ENCODE measurements at places on chromosomes 2 and 18.

- no peak for DNase-seq
Measured at GRCh38 chr2:233837694-233838229, 16.6 kb downstream of the HJURP start.

DNA sequence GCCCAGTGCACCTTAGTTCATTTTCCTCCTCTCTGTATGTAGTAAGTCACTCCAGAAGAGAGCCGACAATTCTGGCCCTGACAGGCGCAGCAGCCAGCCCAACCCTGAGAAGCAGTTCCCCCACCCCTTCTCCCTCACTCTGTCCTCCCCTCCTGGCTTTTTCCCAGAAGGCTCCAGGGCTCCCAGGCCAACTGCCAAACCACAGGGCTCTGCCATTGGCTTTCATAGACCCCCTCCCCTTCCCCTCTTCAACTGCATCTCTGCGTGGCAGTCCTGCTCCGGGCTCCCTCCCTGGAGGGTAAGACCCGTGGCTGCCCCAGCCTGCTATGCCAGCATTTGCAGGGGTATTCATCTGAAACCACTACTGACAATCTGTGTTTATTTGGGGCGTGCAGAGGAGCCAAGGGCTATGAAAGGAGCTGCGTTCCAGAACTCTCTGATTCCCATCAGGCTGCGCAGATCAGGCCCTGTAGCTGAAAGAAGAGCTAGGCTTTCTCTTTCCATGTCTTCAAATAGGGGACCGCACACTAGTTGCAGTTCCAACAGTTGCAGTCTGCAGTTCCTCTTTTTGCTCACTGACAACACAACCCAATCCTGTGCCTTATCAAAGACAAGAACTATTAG, 388.6 kb upstream of the TNP1 start:
- peak; percentile 72 for DNase-seq

GRCh38 chr2:159571540-159572260, 44.6 kb downstream of the BAZ2B start:
- DNase-seq: no peak

- DNase-seq: no peak
Measured at GRCh38 chr2:67446491-67446911, 49.4 kb downstream of the ETAA1 start.

DNA sequence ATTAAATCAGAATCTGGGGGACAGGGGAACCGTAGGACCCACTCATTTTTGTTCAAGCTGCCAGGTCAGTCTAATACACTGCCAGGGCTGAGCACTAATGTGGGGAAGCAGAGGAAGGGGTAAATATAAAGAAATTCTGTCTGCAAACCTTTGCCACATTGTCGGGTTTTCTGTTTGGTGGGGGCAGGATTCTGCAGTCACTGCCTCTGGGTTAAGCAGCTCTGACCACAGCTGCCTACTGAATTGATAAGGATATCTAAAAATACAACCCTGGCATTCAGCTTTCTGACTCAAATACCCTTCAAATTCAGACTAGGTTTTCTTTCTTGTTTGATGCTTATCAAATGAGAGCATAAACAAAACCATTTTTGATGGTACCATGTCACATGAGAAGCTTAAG, 6.0 kb downstream of the DNER start:
- DNase-seq: no peak

DNA sequence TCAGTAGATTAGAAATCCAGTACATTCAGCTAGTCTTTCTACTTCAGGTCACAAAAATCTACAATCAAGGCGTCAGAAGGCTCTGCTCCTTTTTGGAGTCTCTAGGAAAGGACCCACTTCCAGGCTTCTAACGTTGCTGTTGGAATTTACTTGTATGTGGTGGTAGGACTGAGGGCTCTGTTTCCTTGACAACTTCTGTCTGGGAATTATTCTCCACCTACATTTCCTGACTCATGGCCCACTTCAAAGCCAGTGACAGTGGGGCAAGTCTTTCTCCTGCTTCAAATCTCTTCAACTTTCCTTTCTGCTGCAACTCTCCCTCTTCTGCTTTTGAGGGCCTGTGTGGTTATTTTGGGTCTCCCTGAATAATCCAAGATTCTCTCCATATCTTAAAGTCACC, 10.4 kb upstream of the TMX3 start:
- DNase-seq: no peak

GRCh38 chr2:154992826-154993225, 294.3 kb downstream of the KCNJ3 start:
- no peak for DNase-seq

DNA sequence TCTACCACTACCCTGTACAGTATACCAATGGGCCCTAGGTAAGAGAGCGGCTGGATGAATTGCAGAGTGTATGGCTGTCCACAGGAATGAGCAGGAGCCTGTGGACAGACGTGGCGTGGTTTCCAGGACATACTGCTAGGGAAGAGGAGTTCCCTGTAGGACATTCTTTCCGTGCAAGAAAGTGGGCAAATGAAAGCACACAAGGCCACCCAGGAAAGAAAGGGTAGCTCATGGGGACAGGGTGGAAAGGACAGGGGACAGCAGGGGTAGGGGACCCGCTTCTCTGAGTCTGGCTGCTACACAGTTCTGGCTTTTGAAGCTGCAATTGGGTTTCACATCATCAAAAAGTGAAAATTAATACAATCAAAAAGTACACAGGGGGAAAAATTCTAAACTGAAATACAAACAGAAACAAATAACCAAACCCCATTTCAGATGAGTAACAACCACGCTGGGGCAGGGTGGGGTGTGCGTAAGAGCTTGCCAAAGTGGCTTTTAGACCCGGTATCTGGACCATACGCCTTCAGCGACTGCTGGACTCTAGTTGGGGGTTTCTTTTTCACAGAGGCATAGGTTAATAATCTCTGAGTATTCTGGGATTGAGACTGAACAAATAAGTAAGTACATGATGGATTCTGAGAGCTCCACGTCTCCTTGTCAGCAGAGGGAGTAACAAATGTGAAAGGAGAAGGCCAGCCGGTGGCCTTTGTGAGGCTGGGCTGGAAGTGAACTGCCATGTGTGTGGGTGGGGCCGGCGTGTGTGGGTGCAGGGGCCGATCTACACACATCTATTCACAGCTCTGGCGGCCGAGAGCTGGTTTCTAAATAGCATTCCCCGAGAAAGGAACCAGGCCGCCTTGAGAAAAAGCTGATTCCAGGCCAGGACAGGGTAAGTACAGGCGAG, 84.0 kb downstream of the HDAC4 start:
- DNase-seq: peak; percentile 79

DNA sequence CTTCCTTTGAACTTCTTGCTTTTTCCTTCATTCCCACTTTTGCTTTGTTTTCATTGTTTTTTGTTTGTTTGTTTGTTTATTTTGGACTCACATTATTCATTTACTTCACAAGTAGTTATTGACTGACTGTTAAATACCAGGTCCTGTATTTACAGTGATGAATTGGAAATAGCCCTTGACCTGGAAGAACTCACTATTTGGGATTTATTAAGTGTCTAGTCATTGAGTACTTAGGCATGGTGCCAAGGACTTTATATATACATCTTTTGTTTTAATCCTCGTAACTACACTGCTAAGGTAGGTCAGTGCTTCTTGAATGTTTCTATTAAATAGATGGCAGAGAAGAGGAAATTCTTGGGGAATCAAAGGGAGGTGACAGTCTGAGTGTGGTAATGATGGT, 11.1 kb downstream of the SPOPL start:
- no peak for DNase-seq

GRCh38 chr2:61562615-61563014, 24.5 kb upstream of the XPO1 start:
- DNase-seq: no peak

GRCh38 chr18:46727177-46727576, 29.7 kb downstream of the ST8SIA5 start:
- DNase-seq: no peak

DNA sequence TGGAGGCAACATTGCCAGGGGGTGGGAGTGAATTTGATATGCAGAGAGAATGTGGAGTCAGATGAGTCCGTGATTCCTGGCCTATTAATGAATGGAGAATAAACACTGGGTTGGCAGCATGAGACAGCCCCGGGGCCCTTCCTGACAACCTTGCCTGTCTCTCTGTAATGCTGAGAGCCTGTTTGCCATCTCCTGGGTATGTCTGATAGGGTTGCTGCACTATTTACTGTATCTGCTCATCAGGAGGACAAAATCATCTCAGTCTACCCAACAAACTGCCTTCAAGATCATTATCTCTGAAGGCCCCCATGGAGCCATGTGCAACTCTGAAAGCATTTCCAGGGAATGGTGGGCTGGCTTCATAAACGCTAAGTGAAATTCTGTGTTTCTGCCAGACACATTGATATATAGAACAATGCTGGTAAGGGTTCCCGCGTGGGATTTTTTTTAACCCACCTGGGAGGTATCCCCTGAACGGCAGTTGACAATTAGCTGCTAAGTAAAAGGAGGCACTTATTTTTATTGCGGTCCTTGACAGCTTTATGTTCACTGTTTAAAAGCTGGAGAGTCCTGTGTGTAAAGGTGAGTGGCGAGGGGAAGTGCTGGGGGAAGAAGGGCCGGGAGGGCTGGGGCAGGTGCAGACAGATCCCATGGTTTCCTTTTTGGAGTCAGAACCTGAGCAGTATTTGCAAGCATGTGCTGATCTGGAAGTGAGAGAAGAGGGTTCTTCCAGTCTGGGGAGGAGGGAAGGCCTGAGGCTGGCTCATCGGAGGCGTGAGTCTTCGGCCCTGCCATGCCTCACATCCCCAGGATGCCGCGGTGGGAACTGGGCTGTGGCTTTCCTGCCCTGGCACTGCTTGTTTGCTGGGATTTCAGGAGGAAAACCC, 64.8 kb downstream of the ARHGAP25 start:
- no peak for DNase-seq

- no peak for DNase-seq
Measured at GRCh38 chr2:98078701-98079100, 8.3 kb upstream of the VWA3B start.

- DNase-seq: no peak
Measured at GRCh38 chr2:23649303-23649702, 264.3 kb downstream of the KLHL29 start.

DNA sequence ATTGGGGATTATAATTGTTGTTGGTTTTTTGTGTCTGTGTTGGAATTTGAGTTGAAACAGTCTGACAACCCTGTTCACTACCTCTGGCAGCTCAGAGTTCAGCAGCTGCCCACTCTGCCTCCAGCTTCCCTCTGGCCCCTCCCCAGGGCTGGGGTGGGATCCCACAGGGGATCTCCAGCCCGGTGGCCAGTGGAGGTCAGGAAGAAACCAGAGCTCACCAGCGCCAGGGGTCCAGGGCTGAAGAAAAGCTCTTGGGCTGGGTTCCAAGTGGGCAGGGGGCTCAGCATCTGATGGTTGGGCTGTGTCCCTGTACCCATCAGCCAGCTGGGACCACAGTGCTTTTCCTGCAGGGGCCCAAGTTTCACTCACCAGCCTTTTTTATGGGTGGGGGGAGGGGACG, 16.5 kb upstream of the NCL start:
- DNase-seq: no peak

DNA sequence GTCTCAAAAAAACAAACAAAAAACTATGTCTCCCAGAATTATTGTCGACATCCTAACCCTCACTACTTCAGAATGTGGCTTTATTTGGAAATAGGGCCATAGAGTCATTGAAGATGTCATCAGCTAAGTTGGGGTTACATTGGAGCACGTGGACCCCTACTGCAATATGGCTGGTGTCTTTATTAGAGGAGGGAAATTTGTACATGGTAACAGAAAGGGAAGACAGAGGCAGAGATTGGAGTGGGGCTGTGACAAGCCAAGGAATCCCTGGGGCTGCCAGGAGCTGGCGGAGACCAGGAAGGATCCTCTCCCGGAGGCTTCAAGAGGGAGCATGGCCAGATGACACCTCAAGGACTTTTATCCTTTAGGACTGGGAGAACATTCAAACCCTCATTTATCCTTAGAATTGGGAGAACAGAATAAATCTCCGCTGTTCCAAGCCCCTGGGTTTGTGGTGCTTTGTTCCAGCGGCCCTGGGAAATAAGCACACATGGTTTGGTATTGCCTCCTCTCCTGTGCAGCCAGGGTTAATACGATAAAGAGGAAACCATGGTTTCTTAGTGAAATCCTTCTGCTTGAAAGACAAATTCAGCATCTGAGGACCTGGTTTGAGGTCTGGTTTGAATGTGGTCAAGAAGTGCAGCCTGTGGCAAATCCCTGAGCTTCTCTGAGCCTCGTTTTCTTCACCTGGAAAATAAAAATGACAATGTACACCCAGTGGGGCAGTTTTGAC, 184.7 kb downstream of the MYCN start:
- DNase-seq: no peak

- no peak for DNase-seq
Measured at GRCh38 chr2:8552293-8552801, 129.5 kb upstream of the ID2 start.

GRCh38 chr2:239015218-239015900, 167.5 kb downstream of the TWIST2 start:
- no peak for DNase-seq

GRCh38 chr2:30894498-30895119, 87.4 kb upstream of the CAPN13 start:
- DNase-seq: no peak

GRCh38 chr18:42583283-42583731, 532.2 kb downstream of the RIT2 start:
- no peak for DNase-seq

- no peak for DNase-seq
Measured at GRCh38 chr2:9178110-9178903, 28.3 kb upstream of the ASAP2 start.

- no peak for DNase-seq
Measured at GRCh38 chr2:160194351-160194750, 5.7 kb downstream of the ITGB6 start.

GRCh38 chr18:22544626-22545025, 126.9 kb upstream of the CTAGE1 start:
- DNase-seq: no peak

- no peak for DNase-seq
Measured at GRCh38 chr2:102513355-102513939, 40.4 kb downstream of the SLC9A4 start.

GRCh38 chr18:24485681-24486080, 25.2 kb downstream of the HRH4 start:
- DNase-seq: no peak

- no peak for DNase-seq
Measured at GRCh38 chr2:53575721-53576124, 191.9 kb upstream of the CHAC2 start.

GRCh38 chr2:158688721-158689120, 106.4 kb upstream of the DAPL1 start:
- no peak for DNase-seq

DNA sequence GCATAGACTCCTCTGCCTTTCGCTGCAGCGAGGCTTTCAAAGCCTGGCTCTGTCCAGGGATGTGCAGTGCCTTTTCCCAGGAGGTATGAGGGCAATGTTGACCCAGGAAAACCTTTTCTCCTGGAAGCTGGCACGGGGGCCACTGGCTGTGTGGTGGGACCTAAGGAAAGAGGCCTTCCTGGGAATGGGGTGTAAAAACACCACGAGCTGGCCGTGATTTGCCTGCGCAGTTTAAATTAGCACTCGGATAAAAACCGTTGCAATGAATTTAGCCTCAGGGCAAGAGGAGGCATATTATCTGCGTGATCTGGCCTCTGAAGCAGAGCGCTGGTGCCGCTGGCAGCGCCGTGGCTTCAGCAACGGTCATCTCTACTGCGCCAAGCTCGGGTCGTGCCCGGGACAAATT, 3.0 kb downstream of the OSR1 start:
- no peak for DNase-seq

- DNase-seq: no peak
Measured at GRCh38 chr2:67642046-67642382, 244.9 kb downstream of the ETAA1 start.
